Thyroid gland (tissue), 4 donors: ENCODE measurements at places on chromosomes 3 and 15. TPM values are rescaled to one million over a fixed set of nuclear protein-coding genes. Genes with fewer than 3 reads are reported as not detected.
A peak's percentile ranks its signal among the peaks of the same experiment; 100 is the strongest.

DNA sequence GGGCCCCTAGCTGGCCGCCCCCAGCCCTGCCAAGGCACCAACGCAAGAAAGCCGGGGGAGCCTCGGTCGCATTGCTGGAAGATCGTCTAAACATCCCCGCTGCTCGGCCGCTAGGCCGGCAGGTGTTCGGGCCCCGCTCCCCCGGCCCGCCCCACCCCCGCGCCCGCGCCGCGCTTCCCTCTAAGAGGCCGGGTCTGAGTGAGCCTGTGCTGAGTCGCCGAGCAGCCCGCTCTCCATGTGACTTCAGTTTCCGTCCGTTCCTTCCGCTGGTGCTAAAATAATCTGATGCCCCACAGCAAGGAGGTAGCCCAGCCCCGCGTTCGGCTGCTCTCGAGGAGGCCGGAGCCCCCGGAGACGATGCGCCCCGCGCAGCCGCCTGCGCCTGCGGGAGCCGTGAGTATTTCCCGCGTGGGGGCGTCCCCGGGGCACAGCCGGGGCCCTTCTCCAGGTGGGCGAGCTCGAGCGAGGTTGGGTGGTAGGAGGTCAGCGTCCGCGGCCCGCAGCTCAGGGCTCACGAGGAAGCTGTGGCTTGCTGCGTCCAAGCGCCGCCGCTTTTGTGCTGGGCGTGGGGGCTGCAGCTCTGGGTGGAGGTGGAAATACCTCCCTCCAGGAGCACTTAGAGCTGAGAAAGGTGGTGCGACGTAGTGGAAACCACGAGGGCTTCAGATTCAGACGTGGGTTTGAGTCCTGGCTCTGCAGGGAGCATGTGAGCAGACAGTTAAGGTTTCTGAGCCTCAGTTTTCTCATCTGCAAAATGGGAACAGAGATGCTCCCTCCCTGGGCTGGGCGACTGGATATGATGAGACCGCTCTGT, at the start of gene NRROS:
Gene NRROS (plus strand): TSS at position 212 of the 814 bp plus-strand sequence. CDS start 14,846 bp downstream, outside the sequence.
- DNase-seq: peak; percentile 46

DNA sequence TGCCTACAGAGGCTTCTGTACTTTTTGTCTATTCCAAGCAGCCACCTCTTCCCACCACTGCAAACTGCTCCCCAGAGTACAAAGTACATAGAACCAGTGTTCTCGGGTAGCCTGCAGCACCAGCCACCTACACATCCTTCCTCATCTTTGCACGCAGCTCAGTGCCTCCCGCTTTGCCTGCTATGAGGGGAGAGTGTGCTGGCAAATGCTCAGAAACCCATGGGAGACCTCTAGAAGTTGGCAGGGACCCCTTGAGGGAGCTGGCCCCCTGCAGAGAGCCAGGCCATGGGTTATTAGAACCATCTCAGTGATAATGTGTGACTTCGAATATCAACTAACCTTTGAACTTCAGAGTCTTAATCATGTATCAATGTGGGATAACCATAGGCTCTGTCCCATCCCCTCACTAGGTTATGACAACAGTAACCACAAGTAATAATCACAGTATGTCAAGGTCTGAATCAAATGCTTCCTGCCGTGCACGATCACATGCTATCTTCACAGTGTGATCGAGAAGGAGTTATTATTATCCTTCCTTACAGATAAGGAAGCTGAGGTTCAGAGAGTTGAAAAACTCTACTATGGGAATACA, 22.8 kb upstream of the SMAD3 start:
- no peak for DNase-seq

DNA sequence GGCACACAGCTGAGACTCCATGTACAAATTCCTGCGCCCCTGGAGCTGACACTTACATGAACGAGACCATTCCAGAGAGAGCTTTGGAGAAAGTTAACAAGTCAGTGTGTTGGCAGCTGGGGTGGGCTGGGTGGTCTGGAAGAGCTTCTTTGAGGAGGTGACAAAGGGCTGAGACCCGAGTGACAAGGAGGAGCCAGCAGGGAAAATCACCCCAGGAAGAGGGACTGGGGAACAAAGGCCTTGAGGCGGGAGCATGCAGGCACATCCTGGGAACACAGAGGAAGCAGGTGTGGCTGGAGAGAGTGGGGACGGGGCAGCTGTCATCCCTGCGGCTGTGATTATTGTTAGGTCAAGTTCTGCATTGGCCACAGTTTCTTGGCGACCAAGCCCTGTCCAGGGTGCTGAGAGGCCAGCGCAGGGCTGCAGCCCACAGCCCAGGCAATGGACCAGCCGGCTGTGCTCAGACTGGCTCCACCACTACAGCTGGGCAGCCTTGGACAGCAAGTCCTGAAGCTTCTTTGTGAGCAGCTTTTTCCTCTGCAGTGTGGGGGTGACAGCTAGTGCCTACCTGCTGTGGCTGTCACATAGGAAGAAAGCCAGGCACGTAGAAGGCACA, 34.2 kb upstream of the PRR23E start:
- DNase-seq: peak; percentile 20

DNA sequence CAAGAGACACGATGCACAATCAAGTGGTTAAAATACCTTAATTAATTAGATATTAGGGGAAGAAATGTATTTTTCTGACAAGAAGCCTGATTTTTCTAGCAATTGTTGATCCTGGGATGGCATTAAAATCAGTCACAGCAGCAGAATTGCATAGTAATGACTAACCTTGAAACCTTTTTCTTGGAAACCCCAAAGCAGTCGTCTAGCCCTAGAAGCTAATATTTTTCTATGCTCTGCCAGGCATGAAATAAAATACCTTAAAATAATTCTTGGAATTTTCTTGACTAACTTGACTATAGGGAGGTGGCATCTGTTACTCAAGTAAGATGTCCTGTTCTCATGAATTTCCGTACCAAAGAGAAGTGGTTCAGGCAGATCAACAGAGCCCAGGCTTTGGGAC, 204.1 kb downstream of the THRB start:
- no peak for DNase-seq

GRCh38 chr15:70525551-70525950, 237.8 kb downstream of the UACA start:
- no peak for DNase-seq

The MAP6D1 gene
- total RNA-seq: 4.9 TPM

The CLDN18 gene
- total RNA-seq: not detected

The SPTBN5 gene
- 2.0 TPM for total RNA-seq

The ATP13A5 gene
- total RNA-seq: 1.6 TPM
